Substantia nigra (tissue), 51 donors: ENCODE measurements at places on chromosomes 7 and 10.
A peak's percentile ranks its signal among the peaks of the same experiment; 100 is the strongest.

DNA sequence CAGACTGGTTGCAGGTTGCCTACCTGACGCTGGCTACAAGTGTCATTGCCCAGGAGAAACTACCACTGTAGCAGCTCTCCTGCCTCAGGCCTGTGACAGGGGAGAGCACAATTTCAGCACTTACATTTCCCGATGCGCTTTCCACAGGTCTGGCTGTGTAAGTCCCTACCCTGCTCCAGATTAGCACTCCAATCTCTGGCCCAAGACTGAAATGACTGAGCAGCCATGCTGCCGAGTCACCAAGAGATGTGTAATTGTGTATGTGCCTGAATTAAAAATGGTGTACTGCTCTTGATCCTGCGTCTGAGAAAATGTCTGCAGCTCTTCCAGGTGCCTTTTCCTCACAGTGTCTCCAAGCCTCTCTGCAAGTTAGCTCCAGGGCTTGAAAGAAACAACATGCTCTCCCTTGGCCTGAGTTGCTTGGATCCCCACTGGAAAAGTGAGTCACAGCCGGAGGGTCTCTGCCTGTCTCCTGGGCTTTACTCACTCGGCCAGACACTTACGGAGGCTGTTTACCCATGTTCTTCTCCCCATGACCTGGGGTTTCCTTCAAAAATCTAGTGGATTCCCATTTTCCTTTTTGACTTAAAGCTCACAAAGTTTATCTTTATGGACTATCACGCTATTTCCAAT is 1001.7 kb upstream of the KCND2 start:
- DNase-seq: no peak

GRCh38 chr10:101140084-101140949 is 9.2 kb downstream of the TLX1 start:
- DNase-seq: no peak

- no peak for DNase-seq
These were observed 201.1 kb downstream of the ANK3 start for GRCh38 chr10:60188548-60188947.

DNA sequence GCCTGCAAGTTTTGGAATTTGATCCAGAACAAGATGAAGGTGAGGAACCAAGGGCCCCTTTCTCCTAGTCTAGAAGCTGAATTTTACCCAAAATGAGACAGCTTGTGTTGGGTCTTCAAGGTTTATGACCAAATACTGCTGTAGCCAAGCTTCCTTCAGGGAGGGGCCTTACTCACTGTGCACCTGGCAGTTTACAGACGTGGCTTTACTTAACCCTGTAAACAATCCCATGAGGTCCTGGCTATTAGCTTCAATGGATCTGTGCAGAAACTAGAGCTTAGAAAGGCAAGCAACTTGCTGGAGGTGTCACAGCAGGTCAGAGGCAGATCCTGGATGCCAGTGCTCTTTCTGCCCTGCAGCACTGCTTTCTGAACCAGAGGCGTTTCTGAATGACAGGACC is 46.7 kb downstream of the PDLIM1 start:
- no peak for DNase-seq

GRCh38 chr10:72049969-72050781 is 38.2 kb downstream of the SPOCK2 start:
- DNase-seq: no peak

DNA sequence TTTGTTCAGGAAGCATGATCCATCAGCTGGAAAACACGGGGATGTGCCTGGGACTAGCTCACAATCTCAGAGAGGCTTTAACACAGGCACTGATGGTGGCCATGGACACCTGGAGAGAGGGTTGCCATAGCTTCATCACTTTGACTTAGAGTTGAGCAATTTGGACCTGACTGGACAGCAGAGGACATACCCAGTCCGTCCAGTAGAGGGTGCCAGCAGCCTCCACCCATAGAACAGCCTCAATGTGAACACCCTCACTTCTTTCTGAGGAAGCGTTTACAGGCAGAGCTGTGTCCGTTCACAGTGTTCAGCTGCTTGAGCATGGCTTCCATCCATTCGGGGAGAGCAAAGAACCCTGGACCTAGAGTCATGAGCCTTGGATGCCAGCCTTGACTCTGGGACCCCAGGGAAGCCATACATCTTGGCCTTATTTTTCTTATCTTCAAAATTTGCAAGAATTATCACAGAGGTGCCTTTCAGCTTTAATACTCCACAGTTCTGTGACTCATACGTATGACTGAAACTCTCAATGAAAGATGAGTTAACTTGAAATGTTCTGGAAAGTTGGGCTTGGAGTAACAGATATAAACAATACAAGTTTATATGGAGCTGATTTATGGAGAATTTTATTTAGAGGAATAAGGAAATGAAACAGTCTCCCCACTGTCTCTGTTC is 302.9 kb upstream of the PODXL start:
- peak; percentile 35 for DNase-seq

GRCh38 chr10:5464546-5464945 is 34.8 kb downstream of the CALML5 start:
- DNase-seq: no peak

- DNase-seq: no peak
These were observed 151.3 kb downstream of the HGF start for GRCh38 chr7:81618396-81619014.

GRCh38 chr10:97412891-97413304 is 11.8 kb upstream of the RRP12 start:
- no peak for DNase-seq

- DNase-seq: no peak
These were observed 27.0 kb downstream of the PDGFA start for GRCh38 chr7:492714-493065.

DNA sequence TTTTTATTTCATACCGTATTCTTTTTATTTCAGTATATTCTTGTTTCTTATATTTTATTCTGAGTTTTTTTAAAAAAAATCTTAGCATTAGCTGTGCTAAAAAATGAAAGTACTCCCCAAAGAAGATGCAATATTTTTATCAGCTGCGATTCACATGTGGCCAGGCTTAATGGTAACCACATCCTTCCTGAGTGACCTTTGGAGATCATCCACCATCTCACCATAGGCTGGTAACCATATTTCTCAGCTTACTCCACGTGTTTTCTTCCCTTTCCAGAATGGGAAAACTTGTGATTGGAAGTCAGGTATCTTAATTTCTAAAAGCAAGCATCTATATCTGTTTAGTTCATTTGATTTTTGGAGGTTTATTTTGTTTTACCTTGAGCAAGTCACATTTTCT is 18.8 kb upstream of the LIPM start:
- no peak for DNase-seq

GRCh38 chr7:70693321-70693685 is 438.6 kb upstream of the GALNT17 start:
- DNase-seq: no peak

DNA sequence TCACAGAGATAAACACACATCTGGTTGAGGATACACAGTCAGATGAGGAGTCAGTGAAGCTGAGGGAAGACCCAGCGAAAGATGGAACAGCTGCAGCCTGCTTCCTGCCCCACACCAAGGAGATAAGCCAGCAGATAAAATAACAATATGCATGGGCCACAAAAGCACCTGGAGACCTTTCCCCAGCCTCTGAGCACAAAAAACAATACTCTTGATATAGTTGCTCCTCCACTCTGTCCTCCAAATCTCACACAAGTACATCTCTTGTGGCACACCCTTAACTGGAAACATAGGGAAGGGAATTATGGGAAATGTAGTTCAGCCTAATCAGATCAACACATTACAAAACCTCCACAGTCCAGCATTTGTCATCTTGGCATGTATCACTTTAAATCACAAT is 9.7 kb upstream of the FHIP2A start:
- DNase-seq: no peak

DNA sequence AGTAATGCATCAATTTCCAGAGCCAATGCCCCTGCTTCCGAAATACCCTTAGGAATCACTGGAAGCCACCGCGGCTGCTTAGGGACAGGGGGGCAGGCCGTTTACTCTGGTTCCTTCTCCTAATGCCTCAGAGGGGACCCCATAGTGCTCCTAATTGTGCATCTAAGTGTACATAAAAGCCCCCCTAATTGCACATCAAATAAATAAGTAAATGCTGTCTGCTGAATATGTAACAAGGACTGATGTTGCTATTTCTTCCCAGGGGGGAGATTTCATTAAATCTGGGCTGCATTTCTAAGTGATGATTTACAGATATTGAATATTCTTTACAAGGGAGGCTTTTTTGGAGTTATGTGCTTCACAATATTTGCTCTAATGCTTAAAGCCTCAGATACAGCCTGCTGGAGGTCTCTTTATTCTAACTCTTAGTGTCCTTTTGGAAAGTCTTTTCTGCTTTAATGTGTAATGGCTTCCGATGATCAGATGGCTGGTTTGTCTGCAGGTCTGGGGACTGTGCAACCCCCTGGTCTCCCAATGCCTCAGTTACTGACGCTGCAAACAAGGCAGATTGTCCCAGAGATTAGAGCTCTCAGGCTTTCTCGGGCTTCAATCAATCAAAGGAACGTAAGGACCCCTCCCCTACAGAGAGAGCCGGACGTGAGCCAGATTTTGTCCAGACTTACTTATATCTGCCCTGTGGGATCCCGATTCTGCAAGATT is 143.0 kb downstream of the PRPF18 start:
- no peak for DNase-seq

GRCh38 chr7:103934508-103934907 is 55.0 kb downstream of the RELN start:
- no peak for DNase-seq

DNA sequence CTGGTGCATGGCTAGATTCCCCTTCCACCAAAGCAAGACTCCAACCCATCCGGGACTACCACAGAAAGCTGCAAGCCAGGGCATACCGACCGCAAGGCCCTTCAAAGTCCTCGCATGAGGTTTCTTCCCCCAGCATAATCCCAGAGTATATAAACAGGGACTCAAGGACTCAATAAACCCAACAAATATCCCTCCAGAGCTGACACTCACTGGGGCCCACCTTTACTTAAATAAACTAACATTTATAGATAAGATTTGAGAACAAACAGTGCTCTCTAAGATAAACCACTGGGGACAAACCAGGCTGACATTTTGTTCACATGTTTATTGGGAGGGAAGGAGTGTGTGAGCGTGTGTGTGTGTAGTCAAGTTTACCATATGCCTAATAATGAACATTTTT is 138.2 kb downstream of the ADAM12 start:
- DNase-seq: no peak

DNA sequence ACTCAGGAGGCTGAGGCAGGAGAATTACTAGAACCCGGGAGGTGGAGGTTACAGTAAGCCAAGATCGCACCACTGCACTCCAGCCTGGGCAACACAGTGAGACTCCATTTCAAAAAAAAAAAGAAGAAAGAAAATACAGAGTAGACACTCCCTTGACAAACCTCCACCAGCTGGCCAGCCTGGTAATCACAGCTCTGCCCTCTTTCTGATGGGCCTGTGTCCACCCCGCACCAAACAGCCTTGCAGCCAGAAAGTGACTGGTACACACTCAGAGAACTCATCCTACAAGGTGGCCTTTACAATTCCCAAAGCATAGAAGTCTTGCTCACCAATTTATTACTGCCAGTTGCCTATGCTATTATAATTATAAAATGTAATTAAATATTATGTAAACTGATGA is 66.6 kb downstream of the COBL start:
- no peak for DNase-seq

GRCh38 chr10:87931836-87932230 is 68.4 kb downstream of the PTEN start:
- DNase-seq: no peak

GRCh38 chr10:90042075-90042474 is 340.7 kb downstream of the KIF20B start:
- no peak for DNase-seq

DNA sequence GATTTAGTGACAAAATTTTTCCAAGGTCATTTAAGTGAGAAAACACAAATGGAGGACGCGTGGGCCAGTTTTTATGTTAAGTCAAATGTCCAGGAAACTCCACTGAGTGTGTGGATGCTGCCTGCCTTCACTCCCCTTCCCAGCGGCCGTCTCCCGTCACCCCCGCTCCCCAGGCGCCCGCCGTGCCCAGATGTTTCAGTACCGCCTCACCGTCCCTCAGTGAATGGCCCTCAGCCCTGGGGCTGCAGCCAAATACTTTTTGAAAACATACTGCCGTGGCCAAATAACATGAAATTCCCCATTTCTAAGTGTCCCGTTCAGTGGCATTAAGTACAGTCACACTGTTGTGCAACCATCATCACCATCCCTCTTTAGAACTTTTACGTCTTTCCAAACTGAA is 131.9 kb downstream of the INSYN2A start:
- no peak for DNase-seq

DNA sequence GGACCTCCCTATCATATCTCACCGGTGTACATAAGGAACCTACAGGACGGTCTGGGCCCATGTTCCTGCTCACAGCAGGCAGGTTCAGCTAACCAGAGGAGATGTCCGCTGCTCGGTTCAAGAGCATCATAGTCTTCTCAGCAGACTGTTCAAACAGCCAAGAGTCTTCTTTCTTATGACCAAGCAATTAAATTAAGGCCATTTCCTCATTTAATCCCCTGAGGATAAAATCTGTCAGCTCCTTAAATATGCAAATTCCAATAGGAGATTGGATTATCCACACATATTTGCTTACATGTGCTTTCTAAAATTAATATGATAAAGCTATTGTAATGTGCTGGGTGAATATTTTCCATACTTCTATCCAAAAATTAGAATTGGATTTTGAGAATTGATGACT is 59.7 kb downstream of the LMBR1 start:
- DNase-seq: no peak

GRCh38 chr7:74289659-74290552 is 699 bp downstream of the CLIP2 start:
- DNase-seq: peak; percentile 50

- no peak for DNase-seq
These were observed 136.6 kb downstream of the PRKAG2 start for GRCh38 chr7:151740081-151740851.

- DNase-seq: no peak
These were observed 22.8 kb upstream of the EN2 start for GRCh38 chr7:155435110-155435509.

- no peak for DNase-seq
These were observed 33.0 kb downstream of the ZNF33A start for GRCh38 chr10:38043516-38043915.

- no peak for DNase-seq
These were observed 2.8 kb downstream of the ZNF248 start for GRCh38 chr10:37854626-37855025.

DNA sequence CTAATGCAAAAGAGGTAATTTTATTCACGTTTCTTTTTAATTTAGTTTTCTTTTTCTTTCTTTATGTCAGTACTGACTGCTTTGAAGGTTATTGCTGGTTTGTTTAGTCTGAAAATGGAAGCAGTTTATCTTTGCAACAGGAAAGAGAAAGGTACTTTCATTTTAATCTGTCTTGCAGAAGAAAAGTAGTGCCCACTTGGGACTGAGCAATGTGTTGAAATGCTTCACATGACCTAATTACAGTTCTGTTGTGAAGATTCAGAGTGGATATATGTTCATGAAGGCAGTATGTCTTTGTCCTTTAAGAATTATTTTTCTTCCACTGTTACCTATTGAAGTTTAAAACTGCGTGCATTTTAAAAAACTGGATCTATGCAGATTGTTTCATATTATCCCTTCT is 80.1 kb downstream of the ANKIB1 start:
- no peak for DNase-seq
